ENCODE measurements at places on chromosomes 6 and 20.

DNA sequence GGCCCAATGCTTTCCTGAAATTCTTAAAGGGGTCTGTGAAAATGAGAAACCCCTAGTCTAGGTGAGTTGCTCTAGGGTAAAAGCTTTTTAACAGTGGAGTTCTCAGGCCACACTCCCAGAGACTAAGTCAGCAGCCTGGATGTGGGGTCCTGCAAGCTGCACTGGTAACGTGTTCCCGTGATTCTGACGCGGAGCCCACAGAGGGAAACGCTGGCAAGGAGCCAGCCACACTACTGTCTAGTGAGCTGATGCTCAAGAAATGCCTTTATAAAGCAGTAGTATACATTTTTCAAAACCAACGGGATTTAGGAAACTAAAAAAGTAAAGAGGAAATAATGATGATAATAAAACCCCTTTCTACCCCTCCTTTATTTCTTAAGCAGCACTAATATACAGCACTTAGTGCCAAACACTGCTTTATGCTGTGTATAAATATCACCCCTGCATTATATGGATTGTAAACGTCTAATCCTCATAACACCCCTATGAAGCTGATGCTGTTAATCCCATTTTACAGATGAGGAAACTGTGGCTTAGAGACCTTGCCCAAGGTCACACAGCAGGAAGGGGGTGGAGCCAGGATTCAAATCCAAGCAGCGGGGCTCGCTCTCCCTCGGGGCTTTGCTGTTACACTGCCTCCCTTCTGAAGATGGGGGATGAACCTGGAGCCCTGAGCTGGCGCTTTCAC lies 25.0 kb downstream of the KCNK15 start:
- no peak for DNase-seq

GRCh38 chr6:145075425-145075824 lies 659.9 kb downstream of the EPM2A start:
- DNase-seq = no peak

- DNase-seq = no peak
Observed at GRCh38 chr20:2778602-2779321, 21.7 kb downstream of the CPXM1 start.

DNA sequence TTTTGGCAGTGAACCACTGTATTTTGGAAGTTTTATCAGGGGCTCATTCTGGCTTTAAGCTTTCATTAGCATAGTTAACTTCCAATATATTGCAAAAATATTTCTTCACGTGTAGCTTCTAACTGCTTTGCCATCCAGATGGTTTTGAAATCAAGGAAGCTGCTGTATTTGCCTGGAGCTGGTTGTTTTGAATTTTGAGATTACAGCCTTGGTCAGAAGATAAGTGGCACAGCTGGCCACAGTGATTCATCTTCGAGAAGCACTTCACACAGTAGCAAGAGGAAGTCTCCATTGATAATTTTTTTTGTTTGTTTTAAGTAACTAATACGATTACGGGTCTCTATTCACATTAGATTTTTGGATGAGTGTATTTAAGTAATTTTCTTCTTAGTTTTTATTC lies 3.8 kb downstream of the APCDD1L start:
- DNase-seq = peak; percentile 81

DNA sequence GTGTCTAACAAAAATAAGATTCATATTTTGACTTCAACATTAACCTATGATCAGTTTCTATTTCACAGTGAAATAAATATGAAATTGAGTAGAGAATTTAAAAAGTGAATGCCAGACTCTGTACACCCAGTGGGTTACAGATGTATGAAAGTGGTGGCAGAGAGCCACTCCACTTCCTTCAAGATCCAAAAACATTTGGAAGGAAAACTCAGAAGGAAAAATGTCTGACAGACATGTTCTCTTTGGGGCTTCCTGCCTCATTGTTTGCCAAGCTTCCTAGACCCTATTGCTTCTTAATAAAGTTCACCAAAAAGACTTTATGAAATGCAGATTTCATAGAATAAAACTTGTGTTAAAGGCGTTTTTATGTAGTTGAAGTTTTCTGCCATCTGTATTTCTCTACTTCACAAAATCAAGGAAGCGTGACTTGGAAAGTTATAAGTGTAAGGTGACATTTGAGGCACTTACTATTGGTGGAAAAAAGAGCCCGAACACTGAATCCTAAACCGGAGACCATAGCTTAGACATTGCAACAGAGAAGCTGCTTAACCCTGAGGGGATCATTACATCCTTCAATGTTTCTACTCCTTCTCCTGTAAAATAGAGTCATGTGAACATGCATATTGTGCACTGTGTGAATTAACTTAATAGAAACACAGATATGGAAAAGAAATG lies 12.8 kb downstream of the HMGCLL1 start:
- no peak for DNase-seq

DNA sequence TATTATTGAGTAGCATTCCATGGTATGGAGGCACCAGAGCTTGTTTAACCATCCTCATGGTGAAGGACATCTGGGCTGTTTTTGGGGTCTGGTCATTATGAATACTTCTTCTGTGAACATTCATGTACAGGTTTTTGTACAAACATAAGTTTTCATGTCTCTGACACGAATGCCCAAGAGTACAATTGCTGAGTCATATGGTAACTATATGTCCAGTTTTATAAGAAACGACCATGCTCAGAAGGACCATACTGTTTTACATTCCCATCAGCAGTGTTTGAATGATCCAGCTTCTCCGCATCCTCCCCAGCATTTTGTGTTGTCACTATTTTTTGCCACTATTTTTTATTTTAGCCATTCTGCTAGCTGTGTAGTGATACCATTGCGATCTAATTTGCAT lies 188.6 kb downstream of the KHDC1L start:
- DNase-seq = no peak

GRCh38 chr6:56595490-56596122 lies 47.1 kb downstream of the DST start:
- peak; percentile 56 for DNase-seq

- peak; percentile 45 for DNase-seq
Observed at GRCh38 chr6:52415917-52416628, 4.1 kb upstream of the EFHC1 start.

DNA sequence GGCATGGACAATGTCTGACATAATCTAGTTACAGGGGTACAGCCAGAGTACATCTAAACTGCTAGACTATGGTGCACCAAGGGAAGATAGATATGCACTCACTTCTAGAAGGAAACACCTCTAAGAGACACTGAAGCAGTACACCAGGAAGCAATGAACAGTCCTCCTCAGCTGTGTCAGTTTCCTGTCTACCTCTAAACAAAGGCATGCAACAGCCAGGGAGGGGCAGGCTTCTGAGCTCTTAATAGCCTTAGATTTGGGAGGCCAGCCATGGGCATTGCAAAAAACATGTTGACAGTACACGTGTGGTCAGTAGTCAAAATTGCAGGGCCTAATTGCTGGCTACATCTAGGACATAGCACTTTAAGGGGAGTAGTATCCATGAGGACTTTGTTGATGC lies 21.4 kb downstream of the CRYBG1 start:
- DNase-seq = peak; percentile 29

DNA sequence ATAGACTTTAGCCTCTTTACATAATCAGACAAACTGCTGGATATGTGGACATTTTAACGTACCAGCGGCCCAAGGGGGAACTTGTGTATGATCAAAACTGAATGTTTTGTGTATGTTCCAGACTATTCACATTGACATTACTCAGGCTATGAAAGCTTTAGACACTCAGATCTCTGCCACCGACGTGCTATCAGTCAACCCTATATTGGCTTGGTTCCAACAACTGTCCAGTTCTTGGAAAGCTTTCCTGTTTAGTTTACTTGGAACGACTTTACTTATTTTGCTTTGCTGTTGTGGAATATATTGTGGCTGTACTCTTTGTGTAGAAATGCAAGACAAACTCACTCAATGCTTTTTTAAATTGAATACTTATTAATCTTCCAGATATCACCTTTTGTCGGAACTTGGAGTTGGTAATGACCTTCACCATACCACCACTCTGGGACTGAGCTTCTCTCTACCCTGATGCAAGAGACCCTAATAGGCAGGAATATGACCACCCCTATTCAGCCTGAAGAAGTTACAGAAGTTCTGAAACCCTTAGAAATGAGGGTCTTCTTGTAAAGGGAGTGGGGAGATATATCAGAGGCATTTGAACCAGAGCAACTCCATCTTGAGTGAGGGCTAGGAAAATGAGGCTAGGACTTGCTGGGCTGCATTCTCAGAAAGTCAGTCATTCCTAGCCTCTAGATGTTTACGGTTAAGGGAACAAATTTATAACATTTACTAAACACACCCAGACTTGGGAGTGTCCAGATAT lies 49.0 kb upstream of the PAX1 start:
- DNase-seq = no peak

- no peak for DNase-seq
Observed at GRCh38 chr6:11363881-11364576, 131.6 kb upstream of the NEDD9 start.

- no peak for DNase-seq
Observed at GRCh38 chr6:88378639-88379038, 212.5 kb upstream of the CNR1 start.
